ENCODE measurements at places on chromosomes 16 and 17. TPM values are rescaled to one million over a fixed set of nuclear protein-coding genes. Genes with fewer than 3 reads are reported as not detected.

The NECAB2 gene
- total RNA-seq = under 0.01 TPM

The ENPP7 gene
- total RNA-seq = not detected

The FOXF1 gene
- total RNA-seq = 31.5 TPM

The NFE2L1 gene
- 162 TPM for total RNA-seq

The TPSG1 gene
- total RNA-seq = not detected

The PYY gene
- total RNA-seq = not detected

The HOXB2 gene
- 12.2 TPM for total RNA-seq

The ACSM2A gene
- total RNA-seq = not detected

The TEX14 gene
- under 0.01 TPM for total RNA-seq

The COPRS gene
- total RNA-seq = 96.3 TPM

The ZNF668 gene
- 9.0 TPM for total RNA-seq

The ZMYND15 gene
- 0.51 TPM for total RNA-seq

The SLC12A3 gene
- total RNA-seq = not detected

The DOC2B gene
- not detected for total RNA-seq

The HSF5 gene
- total RNA-seq = under 0.01 TPM

The SHISA9 gene
- total RNA-seq = not detected

The GP1BA gene
- total RNA-seq = not detected

The CSH1 gene
- total RNA-seq = not detected

The CTF1 gene
- 1.8 TPM for total RNA-seq

The ROGDI gene
- total RNA-seq = 11.6 TPM

The AIPL1 gene
- total RNA-seq = under 0.01 TPM

The ATP2A1 gene
- total RNA-seq = 0.33 TPM

Measured in fibroblast of lung (primary cell).